ENCODE measurements at places on chromosomes 7 and 10.

- DNase-seq, result no peak
Measured at GRCh38 chr7:47150497-47151260, 431.2 kb downstream of the TNS3 start.

GRCh38 chr10:97733256-97733655, 3.7 kb upstream of the ZFYVE27 start:
- no peak for DNase-seq

GRCh38 chr10:97135464-97135863, 50.3 kb downstream of the SLIT1 start:
- DNase-seq, result no peak

DNA sequence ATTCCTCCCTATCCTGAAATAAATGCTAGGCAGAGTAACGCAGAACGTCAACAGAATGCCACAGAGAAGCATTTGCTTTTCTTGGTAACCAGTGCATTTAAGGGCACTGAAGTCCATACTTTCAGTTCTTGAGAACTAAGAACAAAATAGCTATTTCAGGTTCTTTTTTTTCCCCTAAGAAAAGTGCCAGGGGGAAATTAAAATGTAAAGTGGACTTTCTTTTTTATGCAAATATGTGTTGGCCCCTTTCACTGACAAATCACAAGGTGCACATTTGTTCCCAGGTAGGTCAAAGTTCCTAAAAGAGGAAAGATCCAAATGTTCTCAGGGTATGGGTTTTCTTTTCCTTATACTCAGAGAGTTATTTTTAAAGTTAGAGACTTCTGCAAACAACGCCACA, 151.5 kb downstream of the HPSE2 start:
- DNase-seq, result no peak

- DNase-seq, result no peak
Measured at GRCh38 chr10:113788604-113789083, 37.2 kb downstream of the PLEKHS1 start.

- DNase-seq, result no peak
Measured at GRCh38 chr10:10353326-10353868, 664.3 kb upstream of the CELF2 start.

DNA sequence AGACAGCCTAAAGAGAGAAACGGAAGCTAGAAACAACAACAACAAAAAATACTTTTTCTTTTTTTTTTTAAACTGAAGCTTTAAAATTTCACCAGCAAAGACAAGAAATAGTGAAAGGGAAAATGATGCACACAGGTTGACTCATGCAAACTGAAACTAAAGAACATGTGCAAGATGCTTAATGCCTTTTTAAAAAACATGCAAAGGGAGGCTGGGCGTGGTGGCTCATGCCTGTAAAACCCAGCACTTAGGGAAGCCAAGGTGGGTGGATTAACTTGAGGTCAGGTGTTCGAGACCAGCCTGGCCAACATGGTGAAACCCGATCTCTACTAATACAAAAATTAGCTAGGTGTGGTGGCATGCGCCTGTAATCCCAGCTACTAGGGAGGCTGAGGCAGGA, 15.1 kb upstream of the CUBN start:
- peak; percentile 12 for DNase-seq

- no peak for DNase-seq
Measured at GRCh38 chr10:58157076-58157766, 110.5 kb downstream of the IPMK start.

DNA sequence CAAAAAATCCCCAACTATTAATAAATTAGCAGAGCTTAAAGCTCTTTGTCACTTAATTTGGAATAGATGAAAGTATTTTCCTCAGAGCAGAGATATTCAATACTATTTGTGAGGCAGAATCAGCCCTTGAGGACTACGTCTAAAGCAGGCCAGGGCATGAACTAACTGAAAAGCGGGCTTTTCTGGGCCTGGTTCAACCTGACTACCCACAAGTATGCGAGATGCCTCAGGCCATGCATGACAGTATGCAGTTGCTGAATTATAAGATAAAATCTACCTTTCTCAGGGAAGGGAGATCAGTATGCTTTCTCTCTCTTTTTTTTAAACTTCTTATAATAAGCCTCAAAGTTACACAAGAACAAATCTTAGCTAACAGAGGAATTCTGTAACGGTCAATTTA, 20.1 kb downstream of the TMEM168 start:
- DNase-seq, result no peak
